ENCODE measurements at places on chromosomes 7 and 10.

DNA sequence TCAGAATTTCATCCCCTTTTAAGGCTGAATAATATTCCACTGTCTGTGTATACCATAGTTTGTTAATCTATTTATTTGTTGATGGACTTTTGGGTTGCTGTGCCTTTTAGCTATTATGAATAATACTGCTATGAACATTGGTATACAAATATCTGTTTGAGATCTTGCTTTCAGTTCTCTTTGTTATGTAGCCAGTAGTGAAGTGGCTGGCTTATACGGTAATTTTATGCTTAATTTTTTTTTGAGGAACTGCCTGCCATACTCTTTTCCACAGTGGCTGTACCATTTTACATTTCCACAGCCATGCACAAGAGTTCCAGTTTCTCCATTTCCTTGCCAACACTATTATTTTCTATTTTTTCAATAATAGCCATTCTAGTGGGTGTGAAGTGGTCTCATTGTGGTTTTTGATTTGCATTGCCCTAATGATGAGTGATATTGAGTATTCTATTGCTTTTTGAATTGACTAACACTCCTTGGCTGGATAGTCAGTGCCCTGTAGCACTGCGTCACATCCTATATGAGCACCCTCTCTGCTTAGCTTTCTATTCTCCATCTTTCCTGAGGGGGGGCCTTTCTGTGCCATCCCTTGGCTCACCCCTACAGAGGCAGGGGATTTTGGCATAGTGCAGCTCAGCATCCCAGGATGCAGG is 29.4 kb upstream of the RAPGEF5 start:
- no peak for DNase-seq

GRCh38 chr10:7475046-7475911 is 64.4 kb upstream of the SFMBT2 start:
- DNase-seq, result no peak

DNA sequence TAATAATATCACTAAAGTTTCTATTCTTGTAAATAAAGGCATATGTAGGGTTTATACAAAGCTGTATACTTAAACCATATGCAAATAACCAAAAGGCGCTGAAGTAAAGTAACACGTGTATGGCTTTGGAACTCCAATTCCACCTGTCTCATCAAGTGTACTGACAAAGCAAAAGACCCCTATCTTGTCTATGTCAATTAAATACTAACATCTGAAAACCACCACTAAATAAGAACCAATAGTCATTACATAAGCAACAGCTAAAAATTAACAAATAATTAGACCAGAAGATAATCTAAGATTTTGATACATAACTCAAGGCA is 93.9 kb downstream of the KMT2C start:
- no peak for DNase-seq

DNA sequence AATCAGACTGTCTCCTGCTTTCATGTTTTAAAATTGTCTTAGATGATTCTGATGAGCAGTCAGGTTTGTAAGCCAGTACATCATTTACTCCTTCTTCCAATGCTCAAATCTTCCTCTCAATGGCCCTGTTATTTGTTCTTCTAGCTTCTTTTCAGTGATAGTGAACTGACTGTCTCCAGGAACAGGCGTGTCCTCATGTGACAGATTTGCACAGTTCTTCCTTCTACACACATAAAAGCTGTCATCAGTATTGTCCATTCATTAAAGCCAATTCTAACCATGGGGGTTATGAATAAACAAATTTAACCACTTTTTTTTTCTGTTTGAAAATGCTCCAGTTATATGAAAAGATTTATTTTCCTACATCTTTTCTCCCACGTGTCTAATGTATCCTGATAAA is 308.7 kb upstream of the SORCS1 start:
- DNase-seq, result no peak

GRCh38 chr7:100602889-100603725 is 944 bp downstream of the PCOLCE start:
- DNase-seq, result peak; percentile 53

DNA sequence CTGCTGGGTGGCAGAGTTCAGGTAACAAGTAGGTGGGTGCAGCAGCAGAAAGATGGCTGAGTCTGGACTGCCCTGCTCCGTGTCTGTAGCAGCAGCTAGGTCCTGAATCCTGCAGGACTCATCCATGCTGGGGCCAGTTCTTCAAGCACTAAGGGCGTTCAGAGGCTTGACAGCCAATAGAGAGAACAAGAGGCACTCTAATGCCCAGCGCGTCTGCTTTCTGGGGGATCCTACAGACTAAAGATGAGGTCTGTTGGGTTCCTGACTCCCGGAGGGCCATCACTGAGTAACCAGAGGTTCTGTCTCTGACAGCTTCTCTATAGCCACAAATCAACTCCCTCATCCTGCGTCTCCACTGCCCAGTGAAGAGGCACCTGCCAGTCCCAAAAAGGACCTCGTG is 125.5 kb downstream of the PTPN20 start:
- DNase-seq, result no peak

- no peak for DNase-seq
Observed at GRCh38 chr10:50381642-50382041, 130.3 kb upstream of the ASAH2 start.

GRCh38 chr7:42843205-42843800 is 68.6 kb downstream of the C7orf25 start:
- DNase-seq, result no peak

DNA sequence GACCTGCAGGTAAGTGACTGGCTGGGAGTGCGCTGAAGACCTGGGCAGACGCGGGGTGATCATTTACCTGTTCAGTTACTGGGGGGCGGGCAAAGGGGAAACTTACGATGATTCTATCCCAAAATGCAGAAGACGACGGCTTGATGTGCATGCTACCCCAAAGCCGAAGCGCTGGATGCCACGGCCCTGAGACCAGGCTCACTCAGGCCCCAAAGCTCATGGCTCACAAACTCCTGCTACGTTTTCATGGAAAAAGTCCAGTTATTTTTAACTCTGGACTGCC is 200.6 kb downstream of the DIP2C start:
- no peak for DNase-seq

GRCh38 chr7:155299535-155300202 is 2.0 kb downstream of the INSIG1 start:
- no peak for DNase-seq

DNA sequence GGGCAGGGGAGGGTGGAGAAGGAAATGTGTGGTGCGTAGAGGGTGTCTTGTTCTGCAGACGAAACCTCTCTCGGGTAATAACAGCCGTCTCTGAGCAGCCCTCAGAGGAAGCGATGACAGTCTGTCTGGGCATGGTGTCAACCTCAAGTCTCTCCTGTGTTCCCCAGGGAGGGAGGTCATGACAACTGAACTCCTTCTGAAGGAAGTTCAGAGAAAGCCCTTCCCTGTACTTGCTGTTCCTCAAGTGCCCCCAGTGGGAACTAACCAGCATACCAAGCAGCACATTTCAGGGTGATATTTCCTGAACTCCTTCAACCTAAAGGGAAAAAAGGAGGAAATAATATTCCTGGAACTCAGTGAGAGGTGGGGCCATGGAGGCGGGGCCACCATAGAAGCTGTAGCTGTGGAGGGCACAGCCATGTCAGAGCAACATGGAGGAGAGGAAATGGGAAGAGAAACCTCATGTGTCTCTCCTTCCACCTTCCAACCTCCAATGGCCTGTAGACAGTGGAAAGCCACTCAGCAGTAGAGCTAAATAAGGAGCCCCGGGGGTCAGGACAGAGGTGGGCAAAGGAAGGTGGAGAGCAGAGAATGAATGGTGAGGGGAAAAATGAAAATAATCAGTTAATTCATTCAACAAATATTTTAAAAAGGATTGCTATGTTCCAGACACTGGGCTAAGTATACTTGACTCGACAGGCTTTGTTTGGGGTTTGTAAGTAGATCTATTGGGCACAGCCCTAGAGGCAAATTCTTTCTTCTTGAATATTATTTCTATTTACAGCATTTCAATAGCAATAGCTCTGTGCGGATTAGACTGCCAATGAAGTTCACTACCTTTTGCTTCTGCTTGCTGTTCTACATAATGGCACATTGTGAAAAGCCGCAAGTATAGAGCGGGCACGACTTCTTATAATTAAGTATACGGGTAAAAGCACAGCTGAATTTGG is 61.0 kb upstream of the AOAH start:
- DNase-seq, result no peak

DNA sequence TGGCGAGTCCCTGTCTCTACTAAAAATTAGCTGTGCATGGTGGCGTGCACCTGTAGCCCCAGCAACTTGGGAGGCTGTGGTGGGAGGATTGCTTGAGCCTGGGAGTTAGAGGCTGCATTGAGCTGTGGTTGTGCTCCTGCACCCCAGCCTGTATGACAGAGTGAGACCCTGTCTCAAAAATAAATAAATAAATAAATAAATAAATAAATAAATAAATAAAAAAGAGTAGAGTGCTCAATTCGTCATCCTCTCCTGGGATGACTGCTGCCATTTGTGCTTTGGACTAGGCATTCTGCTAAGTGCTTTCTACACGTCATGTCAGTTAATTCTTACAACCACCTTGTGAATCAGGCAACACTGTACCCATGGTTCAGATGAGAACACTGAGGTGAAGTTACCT is 130.6 kb downstream of the DOCK1 start:
- DNase-seq, result no peak

- no peak for DNase-seq
Observed at GRCh38 chr7:99050971-99051370, 92.9 kb downstream of the SMURF1 start.

- DNase-seq, result no peak
Observed at GRCh38 chr7:105112440-105113418, 98.7 kb downstream of the KMT2E start.

DNA sequence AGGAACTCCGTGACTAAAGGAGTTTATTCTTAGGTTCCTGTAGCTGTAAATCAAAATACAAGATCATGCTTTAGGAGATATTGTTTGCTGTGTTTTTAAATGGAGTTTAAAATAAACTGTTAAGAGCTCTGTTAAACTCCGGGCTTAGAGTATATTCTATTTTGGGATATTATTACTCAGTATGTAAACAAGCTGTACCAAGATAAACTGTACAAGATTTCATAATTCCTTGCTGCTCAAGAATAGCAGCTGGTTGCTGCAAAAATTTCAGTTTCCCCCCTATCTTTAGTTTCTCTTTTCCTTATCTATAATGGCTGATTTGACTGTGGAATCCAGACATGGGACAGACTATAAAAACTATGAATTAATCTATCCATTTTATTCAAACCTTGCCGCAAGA is 215.7 kb downstream of the HTR7 start:
- DNase-seq, result no peak

DNA sequence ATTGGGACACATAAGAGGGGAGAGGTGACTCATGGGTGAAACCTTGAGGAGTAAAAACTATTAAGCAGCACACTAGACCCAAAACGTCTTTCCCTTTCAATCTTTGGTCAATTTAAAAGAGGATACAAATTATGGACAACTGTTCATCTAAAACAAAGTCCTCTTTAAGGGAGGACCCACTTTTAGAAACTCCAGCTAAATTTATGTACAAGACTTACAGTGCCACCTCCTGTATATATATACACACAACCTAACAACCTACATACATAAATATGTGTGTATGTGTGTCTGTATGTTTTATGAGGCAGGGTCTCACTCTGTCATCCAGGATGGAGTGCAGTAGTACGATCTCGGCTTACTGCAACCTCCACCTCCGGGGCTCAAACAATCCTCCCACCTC is 18.1 kb upstream of the ZC3HAV1 start:
- DNase-seq, result no peak

GRCh38 chr7:19920705-19921104 is 147.3 kb upstream of the TMEM196 start:
- DNase-seq, result no peak

DNA sequence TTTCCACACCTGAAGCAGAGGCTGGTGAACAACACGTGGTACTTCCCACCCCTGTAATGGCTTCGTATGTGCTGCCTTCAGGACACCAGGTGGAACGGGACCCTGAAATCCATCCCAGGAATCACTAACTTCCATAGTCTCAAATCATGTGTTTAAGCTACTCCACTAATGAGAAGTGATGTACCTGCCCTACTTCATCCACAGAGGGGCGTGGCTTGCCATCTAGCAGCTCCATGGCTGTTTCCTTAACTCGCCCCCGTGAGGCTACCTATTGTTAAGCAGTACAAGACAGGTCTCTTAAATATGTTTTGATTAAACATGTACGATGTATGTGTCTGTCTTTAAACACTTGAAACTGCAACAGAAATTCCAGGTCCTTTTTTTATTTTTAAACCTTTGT is 31.8 kb downstream of the ARL3 start:
- DNase-seq, result no peak

- no peak for DNase-seq
Observed at GRCh38 chr10:121187391-121187790, 336.2 kb downstream of the WDR11 start.

DNA sequence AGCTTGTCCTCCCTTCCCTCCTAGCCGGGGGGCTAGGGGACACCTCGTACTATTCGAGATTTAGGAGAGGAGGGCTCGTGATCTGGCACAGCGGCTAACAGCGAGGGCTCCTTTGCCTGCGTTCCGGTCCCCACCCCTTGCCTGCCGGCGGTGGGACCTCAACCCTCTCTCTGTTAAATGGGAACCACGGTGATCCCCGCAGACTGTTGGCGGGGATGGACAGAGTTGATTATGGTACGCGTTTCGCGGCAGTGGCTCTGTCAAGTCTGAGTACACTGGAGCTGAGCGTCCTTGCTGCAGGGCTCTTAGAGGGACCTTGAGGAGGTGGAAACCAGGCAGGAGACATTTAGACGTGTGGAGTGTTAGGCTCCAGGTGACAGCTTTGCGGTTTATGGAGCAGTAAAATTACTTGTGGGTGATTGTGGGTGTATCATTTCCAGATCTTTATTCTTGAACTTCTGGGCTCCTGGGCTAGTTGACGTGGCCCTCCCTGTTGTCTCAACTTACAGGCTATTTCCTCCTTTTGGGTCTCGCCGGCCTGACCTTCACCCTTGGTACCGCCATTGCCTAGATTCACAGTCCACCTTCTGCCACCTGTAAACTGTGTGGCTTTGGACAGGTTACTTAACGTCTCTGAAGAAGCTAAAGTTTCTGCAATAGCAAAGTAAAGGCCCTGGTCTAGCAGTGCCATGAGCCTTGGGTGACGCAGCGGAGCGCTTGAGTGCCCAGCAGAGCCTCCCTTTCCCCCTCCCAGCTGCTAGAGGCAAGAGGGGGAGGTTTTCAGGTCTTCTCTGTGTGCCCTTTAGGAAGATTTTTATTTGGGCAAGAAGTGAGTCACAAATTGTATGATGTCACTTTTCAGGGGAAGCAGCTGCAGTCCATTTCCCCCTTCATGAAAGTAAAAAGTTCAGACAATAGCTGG is 739 bp downstream of the CASP7 start:
- peak; percentile 19 for DNase-seq

GRCh38 chr7:78296644-78297371 is 498.2 kb downstream of the PHTF2 start:
- DNase-seq, result no peak

DNA sequence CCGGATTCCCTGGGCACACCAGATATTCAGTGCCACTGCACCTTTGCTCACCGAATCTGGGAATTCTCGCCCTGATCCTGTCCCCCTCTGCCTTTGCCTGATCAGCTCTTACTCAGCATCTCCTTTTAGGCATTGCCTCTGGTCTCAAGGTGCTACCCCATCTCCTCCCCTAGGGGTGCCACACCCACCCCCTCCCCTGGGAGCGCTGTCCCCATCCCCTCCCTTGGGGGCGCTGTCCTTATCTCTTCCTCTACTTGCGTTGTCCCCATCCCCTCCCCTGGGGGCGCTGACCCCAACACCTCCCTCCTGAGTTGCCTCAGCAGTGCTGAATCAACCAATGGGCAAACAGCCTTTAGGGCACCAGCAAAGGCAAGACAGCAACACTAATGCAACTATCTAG is 686.9 kb upstream of the FOXK1 start:
- DNase-seq, result no peak

GRCh38 chr10:86545101-86545500 is 23.5 kb upstream of the WAPL start:
- no peak for DNase-seq
